ENCODE measurements at places on chromosomes 5 and 9.

GRCh38 chr9:1273859-1274258 is 223.7 kb downstream of the DMRT2 start:
- DNase-seq = no peak

DNA sequence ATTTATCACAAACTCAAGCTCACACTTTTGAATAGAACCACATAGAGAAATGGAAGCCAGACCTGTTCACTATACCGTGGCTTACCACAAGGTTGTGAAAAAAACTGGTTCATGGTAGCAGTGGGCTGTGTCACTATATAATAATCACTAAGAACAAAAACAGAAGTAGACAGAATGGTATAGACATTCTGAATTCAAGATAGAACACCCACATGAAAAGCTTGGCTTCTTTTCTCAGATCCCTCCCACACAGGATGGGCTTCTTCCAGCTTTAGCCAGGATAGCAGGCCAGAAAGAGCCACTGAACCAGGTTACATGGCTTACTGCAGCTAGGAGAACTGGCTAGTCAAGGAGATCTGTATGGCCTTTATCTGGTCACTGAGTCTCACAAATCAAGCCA is 6.1 kb upstream of the NRG2 start:
- no peak for DNase-seq

GRCh38 chr5:134403951-134404350 is 7.7 kb downstream of the CDKN2AIPNL start:
- DNase-seq = no peak

- DNase-seq = no peak
Observed at GRCh38 chr9:21777701-21778100, 24.7 kb upstream of the MTAP start.

GRCh38 chr5:150457562-150458240 is 8.2 kb upstream of the RPS14 start:
- DNase-seq = no peak

- no peak for DNase-seq
Observed at GRCh38 chr9:124006448-124007361, 4.9 kb upstream of the LHX2 start.

DNA sequence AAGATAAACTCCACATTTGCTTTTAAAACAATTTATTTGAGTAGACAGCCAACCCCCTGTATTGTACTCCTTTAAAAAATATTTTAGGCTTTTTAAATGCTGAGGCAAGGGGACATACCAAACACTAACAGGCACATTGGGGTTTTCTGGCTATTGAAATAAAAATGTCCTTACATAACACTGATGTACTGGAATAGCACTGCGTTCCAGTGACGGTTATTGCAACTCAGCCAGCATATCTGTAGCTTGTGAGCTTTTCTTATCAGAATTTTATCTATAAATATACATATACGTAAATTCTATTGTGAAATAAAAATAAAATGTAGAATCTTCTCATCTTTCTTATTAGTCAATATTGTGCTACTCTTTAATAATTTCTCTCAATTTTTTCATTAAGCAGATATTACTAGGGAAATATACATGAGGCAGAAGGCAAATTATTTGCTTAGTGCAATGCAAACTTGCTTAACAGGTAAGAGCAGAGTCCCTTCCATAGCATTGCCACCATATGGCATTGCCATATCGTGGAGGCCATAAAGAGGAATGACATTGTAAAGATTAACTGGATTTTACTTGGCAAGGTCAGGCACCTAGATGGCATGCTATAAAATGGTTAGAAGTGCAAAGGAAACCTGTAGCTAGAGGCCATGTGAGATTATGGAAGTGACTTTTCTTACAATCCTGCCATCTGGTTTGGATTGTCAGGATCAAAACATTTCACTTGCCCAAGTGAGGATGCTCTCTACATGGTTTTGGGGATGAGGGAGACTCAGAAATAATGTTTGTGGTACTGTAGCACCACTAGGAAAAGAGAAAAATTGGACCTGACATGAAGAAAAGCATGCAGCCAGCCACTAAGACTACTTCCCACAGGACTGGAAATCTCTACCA is 94.8 kb upstream of the CDKN2B start:
- DNase-seq = no peak

GRCh38 chr9:93376411-93376810 is 75.1 kb upstream of the FAM120A start:
- DNase-seq = no peak

DNA sequence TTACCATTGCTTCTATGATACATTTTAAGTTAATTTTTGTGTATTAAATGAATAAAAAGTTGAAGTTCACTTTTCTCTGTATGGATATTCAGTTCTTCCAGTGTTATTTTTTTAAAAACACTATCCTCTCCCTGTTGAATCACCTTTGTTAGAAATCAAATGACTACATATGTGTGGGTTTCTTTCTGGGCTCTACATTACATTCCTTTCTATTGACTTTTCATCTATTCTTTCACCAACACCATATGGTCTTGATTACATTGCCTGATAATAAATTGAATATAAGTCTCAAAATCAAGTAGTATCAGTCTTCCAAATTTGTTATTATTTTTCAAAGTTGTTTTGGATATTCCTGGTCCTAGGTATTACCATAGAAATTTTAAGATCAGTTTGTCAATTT is 7.3 kb upstream of the RASEF start:
- DNase-seq = no peak

- no peak for DNase-seq
Observed at GRCh38 chr9:130857864-130858738, 23.0 kb downstream of the ABL1 start.

DNA sequence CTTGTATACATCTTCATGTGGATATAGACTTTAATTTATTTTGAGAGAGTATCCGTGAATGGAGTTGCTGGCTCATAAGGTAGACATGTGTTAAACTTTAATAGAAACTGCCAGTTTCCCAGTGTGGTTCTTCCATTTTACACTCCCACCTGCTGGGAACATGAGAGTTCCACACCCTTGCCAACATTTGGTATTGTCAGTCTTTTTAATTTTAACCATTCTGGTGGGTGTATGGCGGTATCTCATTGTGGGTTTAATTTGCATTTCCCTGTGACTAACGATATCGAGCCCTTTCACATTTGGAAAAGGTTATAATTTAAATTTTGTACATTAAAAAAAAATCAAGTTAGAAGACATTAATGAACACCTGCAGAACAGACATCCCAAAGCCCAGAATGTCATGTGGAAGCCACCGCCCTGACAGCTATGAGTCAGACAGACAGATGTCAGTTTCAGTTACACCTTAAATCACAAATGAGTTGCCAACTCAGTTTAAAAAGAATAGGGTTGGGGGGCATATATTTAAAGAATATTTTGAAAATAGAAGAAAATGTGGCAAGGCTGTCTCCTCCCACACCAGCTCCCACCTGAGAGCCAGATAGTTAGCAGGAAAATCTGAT is 36.9 kb downstream of the ANKRD33B start:
- DNase-seq = no peak

DNA sequence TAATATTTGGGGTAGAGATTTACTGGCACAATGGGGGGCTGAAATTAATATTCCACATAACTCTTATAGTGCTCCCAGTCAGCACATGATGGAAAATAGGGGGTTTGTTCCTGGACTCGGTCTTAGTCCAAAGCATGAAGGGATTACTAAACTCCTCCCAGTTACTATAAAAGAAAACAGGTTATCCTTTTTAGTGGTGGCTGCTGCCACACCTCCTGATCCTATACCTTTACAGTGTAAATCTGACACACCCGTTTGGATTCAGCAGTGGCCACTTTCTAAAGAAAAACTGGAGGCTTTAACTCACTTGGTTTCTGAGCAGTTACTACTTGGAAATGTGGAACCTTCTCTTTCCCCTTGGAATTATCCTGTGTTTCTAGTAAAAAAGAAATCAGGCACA is 572.9 kb upstream of the PTGER4 start:
- DNase-seq = no peak

- no peak for DNase-seq
Observed at GRCh38 chr5:38286002-38286401, 27.6 kb downstream of the EGFLAM start.

GRCh38 chr9:13860019-13860418 is 453.9 kb downstream of the NFIB start:
- no peak for DNase-seq

GRCh38 chr5:144230806-144231205 is 60.1 kb downstream of the KCTD16 start:
- DNase-seq = no peak

- no peak for DNase-seq
Observed at GRCh38 chr9:128946571-128947276, 679 bp downstream of the DOLK start.

- no peak for DNase-seq
Observed at GRCh38 chr5:15495026-15495425, 5.0 kb upstream of the FBXL7 start.

DNA sequence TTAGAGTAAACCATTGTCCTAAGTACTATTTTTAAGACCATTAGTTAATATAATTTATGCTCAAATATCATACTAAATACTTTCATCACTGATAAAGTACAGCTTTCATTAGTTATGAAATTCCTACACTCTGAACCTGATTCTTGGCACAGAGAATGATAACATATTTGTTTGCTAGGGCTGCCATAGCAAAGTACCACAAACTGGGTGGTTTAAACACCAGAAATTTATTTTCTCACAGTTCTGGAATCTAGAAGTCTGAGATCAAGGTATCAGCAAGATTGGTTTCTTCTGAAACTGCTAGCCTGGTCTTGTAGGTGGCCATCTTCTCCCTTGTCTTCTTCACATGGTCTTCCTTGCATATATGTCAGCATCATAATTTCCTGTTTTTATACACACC is 608.4 kb downstream of the TLE1 start:
- no peak for DNase-seq

- no peak for DNase-seq
Observed at GRCh38 chr5:102971676-102972293, 148.2 kb downstream of the GIN1 start.

GRCh38 chr5:10702040-10702629 is 58.9 kb downstream of the DAP start:
- DNase-seq = no peak

DNA sequence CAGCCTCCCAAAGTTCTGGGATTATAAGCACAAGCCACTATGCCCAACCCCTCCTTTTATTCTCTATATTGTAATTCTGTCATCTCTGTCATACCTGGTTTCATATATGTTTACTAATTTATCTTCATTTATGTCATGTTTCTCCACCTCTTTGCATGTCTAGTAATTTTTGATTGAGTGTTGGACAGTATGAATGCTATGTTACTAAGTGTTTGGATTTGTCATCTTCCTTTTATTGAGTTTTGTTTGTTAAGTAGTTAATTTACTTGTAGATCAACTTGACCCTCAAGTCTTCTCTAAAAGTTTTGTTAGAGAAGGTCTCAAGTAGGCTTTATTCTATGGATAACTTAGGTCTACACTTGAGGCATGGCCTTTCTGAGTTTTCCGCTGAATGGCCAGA is 17.2 kb upstream of the CACNA1B start:
- no peak for DNase-seq

DNA sequence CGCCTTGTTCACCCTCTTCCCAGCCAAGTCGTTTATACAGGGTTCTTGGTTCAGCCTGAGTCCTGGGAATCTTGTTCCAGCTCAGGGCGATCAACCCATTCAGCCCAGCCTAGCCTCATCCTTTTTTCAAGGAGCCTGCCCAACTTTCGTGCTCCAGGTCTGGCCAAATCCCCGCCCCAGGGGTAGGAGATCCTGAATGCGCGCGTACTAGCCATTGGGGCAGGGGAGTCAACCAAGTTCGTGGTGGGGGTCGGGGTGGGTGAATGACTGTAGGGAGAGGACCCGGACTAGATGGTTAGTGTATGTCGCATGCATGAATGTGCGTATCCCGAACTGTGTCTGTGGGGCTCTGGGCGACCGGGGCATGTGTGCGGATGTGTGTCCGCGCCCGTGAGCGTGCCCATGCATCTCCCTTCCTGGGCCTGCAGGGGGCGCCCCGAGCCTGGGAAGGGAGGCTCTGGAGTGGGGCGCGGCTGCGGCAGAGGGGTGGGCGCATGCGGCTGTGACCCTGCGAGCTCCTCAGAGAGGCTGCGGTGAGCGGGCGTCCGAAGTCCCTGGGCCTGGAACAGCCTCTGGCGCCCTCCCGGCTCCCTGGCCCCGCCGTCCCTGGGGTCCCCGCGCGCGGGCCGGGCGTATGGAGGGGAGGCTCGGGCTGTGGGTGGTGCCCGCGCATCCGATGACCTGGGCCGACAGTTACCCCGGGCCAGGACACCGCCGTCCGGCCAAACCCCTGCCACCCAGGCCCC is 8.7 kb downstream of the CCL21 start:
- DNase-seq = peak; percentile 49

DNA sequence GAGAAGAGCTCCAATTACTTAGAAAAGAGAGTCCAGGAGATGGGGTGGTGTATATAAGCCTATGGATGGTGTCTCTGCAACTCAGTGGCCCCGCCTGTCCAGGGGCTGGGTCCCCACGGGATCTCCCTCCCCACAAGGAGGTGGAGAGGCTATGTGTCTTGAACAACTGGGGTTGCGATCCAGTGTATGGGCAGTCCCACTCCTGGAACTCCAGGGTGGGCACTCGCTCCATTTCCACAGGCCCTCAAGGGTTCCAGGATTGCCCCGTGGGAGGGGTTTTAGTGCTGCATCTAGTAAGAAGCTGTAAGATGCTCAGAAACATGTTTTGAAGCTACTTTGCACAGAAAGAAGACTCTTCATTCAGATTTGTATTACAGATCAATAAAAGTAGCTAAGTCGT is 558 bp upstream of the SMAD5 start:
- no peak for DNase-seq

- DNase-seq = no peak
Observed at GRCh38 chr5:130102375-130102774, 198.1 kb downstream of the CHSY3 start.

DNA sequence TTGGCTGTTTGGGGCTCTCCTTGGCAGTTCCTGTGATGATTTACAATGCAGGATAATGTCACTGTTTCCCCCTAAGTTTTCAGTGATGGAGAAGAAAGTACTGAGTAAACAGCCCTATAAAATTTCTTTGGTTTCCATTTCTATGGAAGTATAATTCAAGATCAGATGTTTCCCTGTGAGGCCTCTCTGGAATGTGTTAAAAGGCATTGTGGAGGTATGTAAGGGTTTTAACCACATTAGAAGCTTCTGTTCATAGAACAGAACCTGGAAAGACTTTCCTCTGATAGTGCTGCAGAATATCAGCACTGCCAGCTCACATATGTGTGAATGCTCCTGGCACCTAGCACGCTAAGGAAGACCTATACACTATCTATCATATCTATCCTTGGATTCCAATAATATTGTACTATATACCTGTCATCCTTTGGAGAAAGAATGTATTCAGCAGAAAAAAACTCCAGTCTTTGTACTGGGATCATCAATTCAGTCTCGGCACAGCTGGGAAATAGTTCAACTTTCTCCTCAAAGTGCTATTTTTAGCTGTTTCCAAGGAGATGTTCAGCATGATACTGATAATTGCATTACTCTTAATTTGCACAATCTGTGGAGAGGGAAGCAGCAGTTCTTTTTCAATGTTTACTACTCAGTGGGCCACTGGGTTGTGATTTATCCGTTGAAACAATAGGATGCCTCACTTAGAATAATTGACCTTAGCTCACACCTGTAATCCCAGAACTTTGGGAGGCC is 21.9 kb downstream of the TTC1 start:
- DNase-seq = no peak

DNA sequence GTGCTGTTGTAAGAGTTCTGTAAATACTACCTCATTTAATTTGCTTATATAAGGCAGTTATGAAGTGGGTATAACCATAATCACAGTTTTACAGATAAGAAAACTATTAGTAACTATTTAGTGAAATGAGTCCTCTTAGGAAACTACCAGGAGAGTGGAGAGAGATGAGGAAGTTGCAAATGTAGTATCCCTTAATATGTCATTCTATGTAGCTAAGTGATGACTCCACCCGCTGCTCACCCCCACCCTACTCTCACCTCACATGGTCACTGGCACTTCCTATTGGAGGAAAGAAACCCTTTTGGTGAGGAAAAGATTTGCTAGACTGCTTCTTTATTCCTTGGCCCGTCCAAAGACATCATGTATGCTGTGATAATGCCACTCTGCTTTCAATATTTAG is 241.8 kb upstream of the SLC24A2 start:
- no peak for DNase-seq

Data from stimulated activated CD8-positive, alpha-beta memory T cell treated with anti-CD3 and anti-CD28 coated beads, Interleukin-7, amount 100 ng/mL, for 4 hours (primary cell).